ENCODE measurements at places on chromosomes 5 and 9.

- no peak for DNase-seq
These were observed 91.6 kb downstream of the CARTPT start for GRCh38 chr5:71810471-71811195.

GRCh38 chr9:78928625-78929405, 631.9 kb downstream of the PSAT1 start:
- no peak for DNase-seq

GRCh38 chr5:175013251-175013650, 288.9 kb downstream of the MSX2 start:
- DNase-seq = no peak

- no peak for DNase-seq
These were observed 34.0 kb downstream of the IDNK start for GRCh38 chr9:83656952-83657351.

DNA sequence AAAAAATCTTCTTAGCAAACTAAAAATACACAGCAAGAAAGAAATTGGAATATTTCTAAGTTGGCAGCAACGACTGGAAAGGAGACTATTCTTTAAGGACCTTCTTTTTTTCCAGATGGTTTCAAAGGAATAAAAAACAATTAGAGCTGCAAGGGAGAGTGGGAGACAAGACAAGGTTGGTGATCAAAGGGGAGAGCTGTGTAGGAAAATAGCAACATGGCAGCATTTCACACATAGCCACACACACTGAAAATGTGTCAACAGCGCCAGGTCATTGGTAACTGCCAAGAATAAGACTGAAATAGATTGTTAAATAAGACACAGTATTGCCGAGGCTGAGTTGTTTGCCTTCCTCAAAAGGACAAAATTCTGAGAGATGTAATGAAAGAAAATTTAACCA, 88.1 kb upstream of the TLE1 start:
- DNase-seq = no peak

GRCh38 chr9:137316012-137316981, 14.2 kb upstream of the NRARP start:
- DNase-seq = no peak

- DNase-seq = no peak
These were observed 64.2 kb upstream of the ABL1 start for GRCh38 chr9:130770679-130771442.

GRCh38 chr9:6805532-6805931, 47.8 kb downstream of the KDM4C start:
- DNase-seq = no peak

- no peak for DNase-seq
These were observed 76.9 kb upstream of the ADAMTSL1 start for GRCh38 chr9:18397076-18397475.

- no peak for DNase-seq
These were observed 286.4 kb downstream of the NTRK2 start for GRCh38 chr9:84955971-84956370.

DNA sequence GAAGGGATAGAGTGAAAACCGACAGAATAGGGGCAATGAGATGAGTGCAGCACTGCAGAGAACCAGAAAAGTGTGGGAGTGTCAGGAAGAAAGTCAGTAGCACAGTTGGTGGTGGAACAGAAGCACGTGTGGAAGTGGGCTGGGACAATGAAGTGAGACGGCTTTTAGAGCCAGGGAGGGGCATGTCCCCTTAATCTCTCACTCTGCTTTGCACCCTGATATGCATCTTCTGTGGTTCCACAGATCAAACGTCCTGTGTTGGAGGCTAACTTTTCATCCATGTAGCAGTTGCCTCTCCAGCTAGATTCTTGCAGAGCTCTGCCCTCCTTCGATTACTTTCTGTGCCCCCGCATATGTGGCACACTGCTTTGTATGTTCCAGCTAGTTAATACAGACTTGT, 163.6 kb downstream of the DOCK8 start:
- no peak for DNase-seq

DNA sequence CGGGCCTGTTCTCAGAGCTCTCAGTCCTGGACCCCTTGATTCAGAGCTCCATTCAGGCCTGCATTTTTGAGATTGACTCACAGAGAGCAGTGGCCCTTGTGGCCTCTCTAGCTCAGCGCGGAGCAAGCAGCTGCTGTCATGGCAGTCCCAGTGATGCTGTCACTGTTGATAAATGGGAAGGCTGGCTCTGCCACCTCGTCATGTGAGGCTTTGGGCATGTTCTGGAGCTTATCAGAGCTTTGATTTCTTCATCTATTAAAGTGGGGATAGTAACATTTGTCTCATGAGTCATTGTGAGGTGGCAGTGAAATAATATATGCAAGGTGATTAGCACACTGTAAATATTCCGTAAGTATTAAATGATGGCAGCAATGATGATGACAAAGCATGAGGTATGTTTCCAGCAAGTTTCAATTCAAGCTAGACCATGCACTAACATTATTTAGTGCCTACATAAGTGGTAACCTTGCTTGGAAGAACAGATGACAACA, 126.4 kb upstream of the CXCL14 start:
- no peak for DNase-seq
